ENCODE measurements at places on chromosomes 11 and 22.
A peak's percentile ranks its signal among the peaks of the same experiment; 100 is the strongest.

DNA sequence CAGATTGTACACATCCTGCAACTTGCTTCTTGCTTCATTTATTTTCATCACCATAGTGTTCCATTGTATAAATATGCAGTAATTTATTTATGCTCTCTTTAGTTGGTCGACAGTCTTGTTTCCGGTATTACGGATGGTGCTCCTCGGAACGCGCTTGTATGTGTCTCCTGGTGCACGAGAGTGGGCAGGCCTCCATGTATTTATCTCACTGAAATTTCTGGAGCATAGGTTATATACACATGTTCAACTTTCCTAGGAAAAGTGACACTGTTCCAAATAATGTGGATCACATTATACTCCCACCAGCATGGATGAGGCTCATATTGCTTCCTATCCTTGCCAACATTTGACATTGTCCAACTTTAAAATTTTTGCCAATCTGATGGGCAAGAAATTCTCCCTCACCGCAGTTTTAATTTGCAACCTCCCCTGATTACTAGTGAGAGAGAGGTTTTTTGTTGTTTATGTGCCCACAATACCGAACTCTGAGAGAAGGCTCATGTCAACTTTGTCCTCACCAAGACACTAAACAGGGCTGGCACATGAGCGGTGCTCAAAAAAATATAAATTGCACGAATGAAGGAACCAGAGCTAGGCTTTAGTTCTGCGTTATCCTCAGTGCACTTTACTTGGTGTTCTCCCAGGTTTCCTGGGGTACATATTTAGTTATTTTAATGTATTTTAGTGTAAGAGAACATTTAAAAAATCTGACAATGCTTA, 3.8 kb downstream of the CSNK2A3 start:
- no peak for DNase-seq

DNA sequence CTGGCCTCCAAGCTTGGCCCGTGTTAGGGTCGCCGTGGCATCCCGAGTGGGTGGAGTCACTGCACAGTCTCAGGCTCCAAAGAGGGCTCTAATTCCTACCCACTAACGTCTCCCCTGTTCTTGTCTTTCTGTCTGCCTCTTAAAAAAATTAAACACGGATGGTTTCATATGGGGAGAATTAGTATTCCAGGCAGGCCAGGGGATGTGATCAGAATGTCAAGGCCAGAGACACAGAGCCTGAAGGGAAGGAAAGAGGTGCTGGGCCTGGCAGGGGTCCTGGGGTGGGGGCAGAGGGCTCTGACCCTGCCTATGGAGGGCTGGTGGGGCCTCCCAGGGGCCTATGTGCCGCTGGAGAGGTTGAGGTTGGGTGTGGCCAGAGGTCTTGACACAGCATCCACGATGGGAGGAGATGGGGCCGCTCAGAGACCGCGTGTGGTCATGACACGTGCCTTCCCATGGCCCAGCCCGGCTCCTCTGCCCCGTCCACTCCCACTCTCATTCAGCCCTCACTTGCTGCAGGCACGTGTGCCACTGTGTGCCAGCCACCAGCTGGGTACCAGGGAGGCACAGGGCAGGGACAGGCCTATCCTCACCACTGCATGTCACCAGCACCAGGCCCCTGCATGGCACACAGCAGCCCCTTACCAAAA, 56.5 kb downstream of the FLRT1 start:
- no peak for DNase-seq

DNA sequence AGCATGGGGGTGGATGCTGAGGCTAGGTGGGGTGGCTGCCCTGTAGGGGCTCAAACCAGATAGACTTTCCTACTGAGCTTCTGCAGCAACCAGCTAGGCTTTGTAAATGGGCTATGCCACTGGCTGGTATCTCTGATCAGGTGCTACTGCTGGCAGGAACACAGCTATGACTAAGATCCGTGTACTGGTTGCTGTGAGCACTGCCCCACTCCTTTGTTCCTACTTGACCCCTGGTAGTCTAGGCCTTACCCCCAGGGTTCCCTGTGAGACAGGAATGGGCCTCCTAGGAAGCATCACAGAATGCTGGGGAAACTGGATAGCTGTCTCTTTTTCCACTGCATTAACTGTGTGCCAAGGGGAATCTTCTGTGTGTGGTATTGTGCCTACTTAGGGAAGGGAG, 58.4 kb upstream of the GAB2 start:
- no peak for DNase-seq

- no peak for DNase-seq
Observed at GRCh38 chr22:49215840-49216239, 611.8 kb downstream of the BRD1 start.

GRCh38 chr11:9461063-9461759, 399 bp downstream of the ZNF143 start:
- peak; percentile 65 for DNase-seq

DNA sequence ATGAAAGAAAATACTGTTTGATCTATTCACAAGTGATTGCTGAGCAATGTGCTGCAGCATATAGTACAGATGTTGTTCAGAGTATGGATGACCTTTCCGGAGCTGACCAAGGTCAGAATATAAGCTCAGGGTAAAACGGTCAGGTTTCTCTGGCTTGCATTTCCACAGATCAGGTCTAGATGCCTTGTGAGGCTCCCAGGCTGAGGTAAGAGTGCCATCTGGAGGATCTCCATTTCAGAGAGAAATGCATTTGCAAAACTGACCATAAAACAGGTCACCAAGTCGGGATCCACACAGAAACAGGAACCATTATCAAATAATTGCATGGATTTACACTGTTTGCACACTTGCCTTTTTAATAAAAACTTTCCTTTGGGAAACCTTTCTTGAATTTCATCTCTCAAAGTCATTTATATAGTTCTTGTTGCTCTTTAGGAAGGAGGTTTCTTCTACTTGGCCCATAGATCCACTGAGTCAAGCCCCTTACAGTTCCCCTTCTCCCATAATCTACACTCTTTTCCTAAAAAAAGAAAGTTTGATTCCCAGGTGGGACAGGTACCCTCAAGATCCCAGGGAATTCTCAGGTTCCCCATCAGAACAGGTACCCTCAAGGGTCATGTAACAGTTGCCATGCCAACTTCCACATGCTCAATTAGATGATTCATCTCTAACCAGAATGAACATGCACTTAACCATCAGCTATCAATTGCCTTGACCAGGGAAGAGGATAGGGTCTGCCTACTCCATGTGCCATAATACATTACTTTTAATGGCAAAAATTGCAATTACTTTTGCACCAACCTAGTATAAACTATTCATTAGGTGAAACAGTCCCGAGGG, 25.0 kb upstream of the TMPRSS5 start:
- DNase-seq: no peak

GRCh38 chr22:48391820-48392219, 1435.9 kb downstream of the BRD1 start:
- DNase-seq: no peak

- DNase-seq: no peak
Observed at GRCh38 chr11:88475991-88476418, 138.5 kb upstream of the CTSC start.

GRCh38 chr11:92850296-92850826, 119.1 kb upstream of the MTNR1B start:
- no peak for DNase-seq

- peak; percentile 15 for DNase-seq
Observed at GRCh38 chr11:122656631-122657101, 1.1 kb downstream of the UBASH3B start.

- DNase-seq: no peak
Observed at GRCh38 chr11:17894929-17895658, 117.8 kb downstream of the SERGEF start.

DNA sequence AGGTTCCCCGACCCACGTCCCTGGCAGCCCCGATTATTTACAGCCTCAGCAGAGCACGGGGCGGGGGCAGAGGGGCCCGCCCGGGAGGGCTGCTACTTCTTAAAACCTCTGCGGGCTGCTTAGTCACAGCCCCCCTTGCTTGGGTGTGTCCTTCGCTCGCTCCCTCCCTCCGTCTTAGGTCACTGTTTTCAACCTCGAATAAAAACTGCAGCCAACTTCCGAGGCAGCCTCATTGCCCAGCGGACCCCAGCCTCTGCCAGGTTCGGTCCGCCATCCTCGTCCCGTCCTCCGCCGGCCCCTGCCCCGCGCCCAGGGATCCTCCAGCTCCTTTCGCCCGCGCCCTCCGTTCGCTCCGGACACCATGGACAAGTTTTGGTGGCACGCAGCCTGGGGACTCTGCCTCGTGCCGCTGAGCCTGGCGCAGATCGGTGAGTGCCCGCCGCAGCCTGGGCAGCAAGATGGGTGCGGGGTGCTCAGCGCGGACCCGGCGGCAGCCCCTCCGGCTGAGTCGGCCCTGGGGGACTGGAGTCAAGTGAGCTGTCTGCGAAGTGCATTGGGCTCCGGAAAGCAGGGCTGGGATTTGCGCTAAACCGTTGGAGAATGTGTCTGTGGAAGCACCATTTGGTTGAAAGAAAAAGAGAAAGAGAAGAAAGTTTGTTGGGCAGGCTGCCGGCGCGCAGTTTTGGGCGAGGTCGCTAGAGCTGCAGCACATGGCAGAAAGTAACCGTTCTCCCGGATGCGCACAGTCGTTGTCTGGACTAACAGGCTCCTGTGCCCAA, at the start of gene CD44:
TSS of gene CD44 (plus strand) at position 229 of the 779 bp plus-strand sequence. CDS start at position 362, 133 bp downstream.
- peak; percentile 70 for DNase-seq

GRCh38 chr11:86442420-86442819, 67.7 kb downstream of the CCDC81 start:
- DNase-seq: no peak

GRCh38 chr22:37827056-37827455, 3.9 kb downstream of the GALR3 start:
- no peak for DNase-seq
